ENCODE measurements at places on chromosomes 12 and 14. TPM values are rescaled to one million over a fixed set of nuclear protein-coding genes. Genes with fewer than 3 reads are reported as not detected.

DNA sequence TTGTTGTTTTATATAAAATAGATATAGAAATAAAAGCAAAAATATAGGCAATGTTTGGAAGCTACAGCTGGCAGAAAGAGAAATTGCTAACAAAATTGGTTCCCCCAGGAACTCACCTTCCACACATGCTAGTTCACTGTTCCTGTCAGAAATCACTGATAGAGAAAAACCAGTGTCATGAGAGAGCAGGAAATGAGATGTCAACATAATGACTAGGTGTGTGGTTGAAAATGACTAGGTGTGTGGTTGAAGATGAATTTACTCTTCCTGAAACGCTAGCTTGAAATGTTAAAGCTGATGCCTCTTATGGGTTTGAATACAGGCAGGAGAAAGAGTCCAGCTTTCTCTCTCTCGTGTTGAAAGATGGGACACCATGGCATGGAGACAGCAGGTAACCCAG lies 216.3 kb downstream of the C12orf42 start:
- DNase-seq = no peak

GRCh38 chr14:34219661-34220377 lies 242.2 kb downstream of the SPTSSA start:
- no peak for DNase-seq

GRCh38 chr12:79069009-79069408 lies 204.4 kb downstream of the SYT1 start:
- no peak for DNase-seq

DNA sequence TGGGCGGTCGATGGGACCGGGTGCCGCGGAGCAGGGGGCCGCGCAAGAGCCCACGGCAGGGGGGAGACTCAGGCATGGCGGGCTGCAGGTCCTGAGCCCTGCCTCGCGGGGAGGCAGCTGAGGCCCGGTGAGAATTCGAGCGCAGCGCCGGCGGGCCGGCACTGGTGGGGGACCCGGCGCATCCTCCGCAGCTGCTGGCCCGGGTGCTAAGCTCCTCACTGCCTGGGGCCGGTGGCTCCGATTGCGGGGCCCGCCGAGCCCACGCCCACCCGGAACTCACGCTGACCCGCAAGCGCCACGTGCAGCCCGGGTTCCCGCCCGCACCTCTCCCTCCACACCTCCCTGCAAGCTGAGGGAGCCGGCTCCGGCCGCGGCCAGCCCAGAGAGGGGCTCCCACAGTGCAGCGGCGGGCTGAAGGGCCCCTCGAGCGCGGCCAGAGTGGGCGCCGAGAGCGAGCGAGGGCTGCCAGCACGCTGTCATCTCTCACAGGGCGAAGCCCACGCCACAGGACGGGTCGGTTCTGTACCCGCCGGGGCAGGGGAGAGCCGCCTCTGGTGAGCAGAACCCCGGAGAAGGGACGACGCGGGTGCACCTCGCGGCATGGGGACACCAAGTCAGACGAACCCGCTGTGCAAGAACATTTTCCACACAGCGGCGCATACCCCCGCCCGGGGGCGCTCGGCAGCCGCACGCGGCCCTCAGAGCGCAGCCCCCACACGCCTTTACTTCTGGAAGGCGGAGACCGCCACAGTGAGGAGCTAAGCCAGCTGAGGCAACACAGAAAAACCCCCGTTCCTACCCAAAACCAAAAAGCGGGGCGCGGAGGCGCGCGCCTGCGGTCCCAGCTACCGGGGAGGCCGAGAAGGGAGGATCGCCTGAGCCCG lies 1.2 kb upstream of the SIVA1 start:
- no peak for DNase-seq

DNA sequence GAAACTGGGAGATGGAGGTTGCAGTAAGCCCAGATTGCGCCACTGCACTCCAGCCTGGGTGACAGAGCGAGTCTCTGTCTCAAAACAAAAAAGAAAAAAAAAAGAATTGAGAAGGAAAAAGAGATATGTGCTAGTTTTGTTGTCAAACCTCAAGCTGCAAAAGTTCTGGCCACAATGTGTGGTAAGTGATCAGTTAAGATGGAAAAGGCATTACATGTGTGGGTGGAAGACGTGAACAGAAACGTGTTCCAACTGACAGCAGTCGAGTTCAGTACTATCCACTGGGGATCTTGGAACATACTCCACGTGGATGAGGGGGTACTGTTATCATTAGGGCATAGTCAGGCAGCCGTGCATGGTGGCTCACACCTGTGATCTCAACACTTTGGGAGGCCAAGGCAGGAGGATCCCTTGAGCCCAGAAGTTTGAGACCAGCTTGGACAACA lies 17.3 kb downstream of the GPR68 start:
- DNase-seq = no peak

PRR4 gene
- polyA plus RNA-seq = 8.5 TPM

DNA sequence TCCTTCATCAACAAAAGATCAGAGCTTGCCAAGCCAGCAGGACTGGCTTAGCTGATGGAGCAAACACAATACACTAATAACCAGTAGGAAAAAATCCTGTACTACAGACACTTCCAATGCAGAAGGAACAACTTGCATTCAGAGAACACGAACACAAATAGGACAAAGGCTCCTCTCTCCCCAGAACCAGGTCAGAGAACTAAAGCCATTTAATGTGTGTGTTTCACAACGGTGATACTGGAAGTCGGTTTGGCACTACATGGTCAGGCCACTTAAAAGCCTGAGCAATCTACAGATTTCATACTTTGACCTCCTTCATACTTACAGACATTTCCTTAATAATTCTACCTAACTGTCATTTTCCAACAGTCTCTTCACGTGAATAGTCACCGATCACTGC lies 6.3 kb downstream of the CS start:
- no peak for DNase-seq

- no peak for DNase-seq
These were observed 10.0 kb downstream of the NYNRIN start for GRCh38 chr14:24408764-24409163.

Data from left renal pelvis (tissue), 4 donors.